Neural crest cell (in vitro differentiated cells): ENCODE measurements at places on chromosomes 12 and 14. TPM values are rescaled to one million over a fixed set of nuclear protein-coding genes. Genes with fewer than 3 reads are reported as not detected.
A peak's percentile ranks its signal among the peaks of the same experiment; 100 is the strongest.

- H3K4me3 ChIP-seq = no peak overlapping the region
- H3K27ac ChIP-seq = no peak overlapping the region
- no peaks in the 10 kb centered on the region for H3K36me3 ChIP-seq
- H3K4me1 ChIP-seq = peaks cover 9% of the 10 kb centered on the region
- DNase-seq = no peak
- H3K27me3 ChIP-seq = no peaks in the 10 kb centered on the region
Observed at GRCh38 chr12:51349026-51349425, 2.5 kb upstream of the CELA1 start.

- H3K36me3 ChIP-seq = peaks cover 2% of the 10 kb centered on the region
- peaks cover 4% of the 10 kb centered on the region for H3K27me3 ChIP-seq
- H3K4me3 ChIP-seq = peak overlapping the region; percentile 95
- no peak for DNase-seq
- peak overlapping the region; percentile 91 for H3K27ac ChIP-seq
Observed at GRCh38 chr12:8081251-8081920, 688 bp upstream of the NECAP1 start.

LBHD2 gene
- total RNA-seq = not detected in 2 replicates

DNA sequence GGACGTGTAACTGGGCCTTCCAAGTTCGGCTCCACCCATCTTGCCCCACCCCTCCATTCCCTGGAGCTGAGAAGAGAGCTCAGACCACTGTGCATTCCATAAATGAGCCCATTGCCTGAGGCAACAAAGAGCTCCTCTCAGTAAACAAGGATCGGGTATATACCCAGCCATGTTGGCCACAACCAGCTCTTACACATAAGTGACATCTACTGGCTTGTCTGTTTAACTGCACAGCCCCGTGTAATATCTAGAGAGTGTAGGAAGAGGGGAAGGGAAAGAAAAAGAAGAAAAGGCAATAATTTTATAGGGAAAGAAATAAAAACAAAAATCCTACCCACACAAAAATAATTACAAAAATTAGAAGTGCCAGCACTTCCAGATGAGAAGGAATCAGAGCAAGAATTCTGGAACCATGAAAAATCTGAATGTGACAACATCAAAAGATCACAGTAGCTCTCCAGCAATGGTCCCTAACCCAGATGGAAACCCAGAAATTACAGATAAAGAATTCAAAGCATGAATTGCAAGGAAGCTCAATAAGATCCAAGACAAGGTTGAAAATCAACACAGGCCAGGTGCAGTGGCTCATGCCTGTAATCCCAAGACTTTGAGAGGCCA, 308.1 kb downstream of the RPAP3 start:
- peaks cover 6% of the 10 kb centered on the region for H3K27me3 ChIP-seq
- peaks cover 4% of the 10 kb centered on the region for H3K36me3 ChIP-seq
- no peaks in the 10 kb centered on the region for H3K4me1 ChIP-seq
- H3K4me3 ChIP-seq = no peak overlapping the region
- H3K27ac ChIP-seq = no peak overlapping the region

DNA sequence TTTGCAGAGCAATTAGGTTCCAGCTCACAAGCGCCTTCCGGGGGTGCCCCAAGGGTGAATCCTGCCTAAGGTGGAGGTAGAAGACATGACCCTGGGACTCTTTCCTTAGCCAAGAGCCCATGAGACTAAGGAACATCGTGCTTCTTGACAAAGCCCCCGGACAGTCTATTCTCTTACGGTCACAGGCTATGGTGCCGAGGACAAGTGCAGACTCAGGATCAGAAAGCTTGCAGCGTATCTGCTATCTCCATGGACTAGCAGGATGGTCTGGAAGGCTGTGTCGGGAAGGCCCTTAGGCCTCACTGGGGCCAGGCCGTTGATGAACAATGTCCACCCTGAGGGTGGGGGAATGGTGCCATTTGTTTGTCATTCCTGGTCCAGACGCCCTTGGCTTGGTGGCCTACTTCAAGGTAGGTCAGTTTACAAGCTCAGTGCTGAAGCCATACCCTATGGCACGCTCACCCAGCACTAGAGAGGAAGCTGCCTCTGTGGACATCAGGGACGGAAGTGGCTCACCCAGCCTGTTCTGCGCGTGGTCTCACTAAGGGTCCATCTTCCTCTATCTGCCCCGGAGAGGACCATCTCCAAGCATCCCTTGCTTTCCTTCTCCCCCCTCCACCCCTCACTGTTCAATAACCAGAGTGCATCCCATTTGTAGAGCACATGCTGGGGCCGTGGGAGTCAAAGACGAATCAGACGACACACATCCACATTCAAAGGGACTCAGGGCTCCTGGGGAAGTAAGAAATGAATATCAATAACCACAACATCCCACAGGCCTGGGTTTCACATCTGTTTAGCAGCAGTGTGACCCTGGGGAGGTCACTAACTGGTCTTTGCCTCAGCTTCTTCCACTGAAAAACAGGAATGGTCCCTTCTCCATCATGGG, 45.0 kb upstream of the IQSEC3 start:
- no peak for DNase-seq
- peaks cover 14% of the 10 kb centered on the region for H3K4me1 ChIP-seq
- no peak overlapping the region for H3K4me3 ChIP-seq
- H3K27ac ChIP-seq = no peak overlapping the region
- H3K36me3 ChIP-seq = peaks cover 6% of the 10 kb centered on the region

GRCh38 chr14:100127853-100128455, 31.5 kb downstream of the DEGS2 start:
- no peak for DNase-seq
- no peak overlapping the region for H3K27ac ChIP-seq
- H3K27me3 ChIP-seq = no peaks in the 10 kb centered on the region
- peaks cover 11% of the 10 kb centered on the region for H3K36me3 ChIP-seq
- no peaks in the 10 kb centered on the region for H3K4me1 ChIP-seq
- no peak overlapping the region for H3K4me3 ChIP-seq

DNA sequence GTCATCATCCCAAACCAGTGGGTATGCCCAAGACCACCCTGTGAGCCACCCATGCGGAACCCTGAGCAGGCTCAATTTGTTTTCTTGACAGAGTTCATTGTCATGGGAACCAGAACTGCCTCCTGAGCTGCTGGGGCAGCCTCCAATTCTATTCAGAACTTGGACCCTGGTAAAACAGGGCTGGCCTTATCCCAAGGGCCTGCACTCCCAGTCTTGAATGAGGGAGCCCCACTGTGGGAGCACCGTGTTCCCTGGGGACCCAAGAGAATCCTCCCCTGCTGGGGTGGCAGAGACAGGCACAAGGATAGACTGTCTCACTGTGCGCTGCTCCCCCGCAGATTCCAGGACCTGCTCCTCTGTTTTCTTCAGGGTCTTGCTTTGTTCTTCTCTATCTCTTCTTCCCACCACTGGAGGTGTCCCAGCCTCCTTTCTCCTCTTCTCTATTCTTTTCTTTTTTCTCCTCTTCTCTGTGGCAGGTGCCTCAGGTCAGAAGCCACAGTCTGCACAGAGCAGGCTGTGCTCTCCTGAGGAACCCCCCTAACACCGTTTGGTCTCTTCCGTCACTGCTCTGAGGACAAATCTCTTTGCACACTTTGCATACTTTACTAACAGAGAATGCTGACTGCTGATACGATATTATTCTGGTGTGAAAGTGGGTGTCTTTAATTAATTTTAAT, 31.2 kb upstream of the CHPT1 start:
- DNase-seq = no peak
- H3K4me1 ChIP-seq = peaks cover 35% of the 10 kb centered on the region

- no peak overlapping the region for H3K27ac ChIP-seq
- peaks cover 17% of the 10 kb centered on the region for H3K4me1 ChIP-seq
- no peak for DNase-seq
- H3K4me3 ChIP-seq = no peak overlapping the region
Observed at GRCh38 chr12:105041186-105041585, 43.1 kb downstream of the ALDH1L2 start.

- no peak overlapping the region for H3K4me3 ChIP-seq
- H3K4me1 ChIP-seq = peaks cover 7% of the 10 kb centered on the region
- H3K27me3 ChIP-seq = peaks cover 17% of the 10 kb centered on the region
- no peak for DNase-seq
- no peaks in the 10 kb centered on the region for H3K36me3 ChIP-seq
Observed at GRCh38 chr12:109552971-109553370, 20.3 kb downstream of the MMAB start.

KRT85 gene
- not detected in 2 replicates for total RNA-seq

SLC6A12 gene
- 0.14 and 0.47 TPM in 2 replicates for total RNA-seq

GRCh38 chr14:39212034-39212433, 21.7 kb upstream of the MIA2 start:
- no peaks in the 10 kb centered on the region for H3K4me1 ChIP-seq
- no peak for DNase-seq
- no peak overlapping the region for H3K4me3 ChIP-seq
- H3K27me3 ChIP-seq = no peaks in the 10 kb centered on the region
- H3K36me3 ChIP-seq = no peaks in the 10 kb centered on the region
- no peak overlapping the region for H3K27ac ChIP-seq

CDC42BPB gene
- total RNA-seq = 94.4 and 94.8 TPM in 2 replicates

DNA sequence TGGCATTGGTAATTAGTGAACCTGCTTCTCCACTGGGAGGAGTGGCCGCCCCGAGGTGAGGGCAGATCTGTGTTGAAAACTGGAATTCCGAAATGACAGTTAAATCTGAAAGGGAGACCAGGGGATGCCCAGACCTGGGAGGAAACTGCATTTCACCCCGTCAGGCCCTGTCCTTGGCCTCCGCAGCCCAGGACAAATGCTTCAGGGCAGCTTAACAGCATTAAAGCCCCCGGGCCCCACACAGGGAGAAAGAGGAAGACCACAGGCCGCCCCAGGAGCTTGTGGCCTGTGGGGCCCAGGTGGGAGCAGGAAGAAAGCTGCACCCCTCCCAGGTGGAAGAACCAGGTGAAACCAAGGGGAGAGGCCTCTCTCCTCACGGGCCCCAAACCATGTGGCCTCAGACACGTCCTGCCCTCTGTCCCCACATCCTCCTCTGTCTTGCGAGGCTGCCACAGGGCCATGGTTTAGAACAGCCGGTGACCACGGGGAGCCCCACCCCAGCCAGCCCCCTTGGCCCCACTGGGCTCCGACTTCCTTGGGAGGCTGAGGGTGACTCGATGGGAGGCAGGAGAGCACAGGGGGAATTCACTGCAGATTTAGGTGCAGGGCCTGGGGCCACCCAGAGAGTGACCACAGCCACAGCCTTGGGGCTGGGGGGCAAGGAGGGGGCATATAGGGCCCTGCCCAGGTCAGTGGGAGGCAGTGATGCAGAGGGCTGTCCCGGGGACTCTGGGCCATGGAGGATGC, 265.4 kb downstream of the ADGRD1 start:
- H3K27ac ChIP-seq = peak overlapping the region; percentile 57
- peak overlapping the region; percentile 64 for H3K4me3 ChIP-seq
- no peak for DNase-seq

DNA sequence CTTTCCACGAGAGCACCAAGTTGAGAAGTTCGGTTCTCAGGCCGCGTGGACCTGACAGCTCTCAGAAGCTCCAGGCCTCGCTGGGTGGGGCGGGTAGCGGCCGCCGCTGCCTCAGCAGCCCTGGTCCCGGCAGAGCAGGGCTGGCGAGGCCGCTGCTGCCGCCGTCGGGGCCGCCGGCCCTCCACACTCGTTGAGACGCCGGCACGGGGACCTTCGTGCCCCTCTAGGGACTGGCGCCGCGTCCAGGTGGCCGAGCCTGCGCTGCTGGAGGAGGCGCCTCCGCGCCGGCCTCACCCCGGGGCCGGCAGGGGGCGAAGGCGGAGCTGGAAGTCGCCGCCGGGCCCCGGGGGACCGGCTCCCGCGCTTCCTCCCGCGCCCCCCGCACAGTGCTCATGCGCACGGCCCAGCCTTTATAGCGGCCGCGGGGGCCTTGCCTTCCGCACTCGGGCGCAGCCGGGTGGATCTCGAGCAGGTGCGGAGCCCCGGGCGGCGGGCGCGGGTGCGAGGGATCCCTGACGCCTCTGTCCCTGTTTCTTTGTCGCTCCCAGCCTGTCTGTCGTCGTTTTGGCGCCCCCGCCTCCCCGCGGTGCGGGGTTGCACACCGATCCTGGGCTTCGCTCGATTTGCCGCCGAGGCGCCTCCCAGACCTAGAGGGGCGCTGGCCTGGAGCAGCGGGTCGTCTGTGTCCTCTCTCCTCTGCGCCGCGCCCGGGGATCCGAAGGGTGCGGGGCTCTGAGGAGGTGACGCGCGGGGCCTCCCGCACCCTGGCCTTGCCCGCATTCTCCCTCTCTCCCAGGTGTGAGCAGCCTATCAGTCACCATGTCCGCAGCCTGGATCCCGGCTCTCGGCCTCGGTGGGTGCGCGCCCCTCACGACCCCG, at the start of gene COCH:
Gene COCH, plus strand, starts transcription at position 440 of the 879 bp plus-strand sequence. Its CDS starts 380 bp downstream, at position 820.
- peak; percentile 56 for DNase-seq
- H3K36me3 ChIP-seq = no peaks in the 10 kb centered on the region
- no peak within 1 kb of the TSS for H3K27ac ChIP-seq
- peaks cover 10% of the 10 kb centered on the region for H3K4me1 ChIP-seq
- H3K4me3 ChIP-seq = peak within 1 kb of the TSS; percentile 86

DGLUCY gene
- 13.1 and 15.6 TPM in 2 replicates for total RNA-seq

CIDEB gene
- total RNA-seq = not detected in 2 replicates

- H3K27me3 ChIP-seq = peaks cover 6% of the 10 kb centered on the region
- peak; percentile 8 for DNase-seq
- no peaks in the 10 kb centered on the region for H3K36me3 ChIP-seq
- H3K4me1 ChIP-seq = peaks cover 22% of the 10 kb centered on the region
- no peak overlapping the region for H3K27ac ChIP-seq
Observed at GRCh38 chr12:100987552-100988521, 193.3 kb downstream of the ANO4 start.

DNA sequence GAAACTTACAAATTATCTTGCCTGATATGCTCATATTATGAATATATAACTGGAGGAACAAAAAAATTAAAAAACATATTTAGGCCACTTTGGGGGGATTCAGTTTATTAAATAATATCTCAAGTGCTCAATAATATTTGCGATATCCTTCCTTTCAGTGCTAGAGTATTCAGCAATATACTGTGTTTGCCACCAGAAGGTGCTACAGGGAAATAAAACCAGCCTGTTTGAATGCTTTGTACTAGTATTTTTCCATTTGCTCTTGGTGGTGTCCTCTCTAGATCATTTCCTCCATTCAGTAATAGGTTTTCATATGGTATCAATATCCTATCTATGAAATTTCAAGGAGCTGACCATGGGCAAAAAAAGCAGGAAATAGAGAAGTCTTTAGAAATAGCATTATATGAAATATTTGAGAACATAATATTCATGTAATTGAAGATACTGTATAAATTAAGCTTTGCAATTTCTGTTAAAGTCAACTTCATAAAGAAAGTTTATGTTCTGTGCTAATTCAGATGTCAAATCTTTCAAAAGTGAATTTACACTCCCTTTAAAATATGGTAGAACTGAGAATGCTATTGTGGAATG, 106.2 kb upstream of the NAV3 start:
- H3K4me1 ChIP-seq = no peaks in the 10 kb centered on the region
- no peak overlapping the region for H3K4me3 ChIP-seq
- DNase-seq = no peak
- H3K27me3 ChIP-seq = no peaks in the 10 kb centered on the region
